Endodermal cell (in vitro differentiated cells): ENCODE measurements at places on chromosomes 1 and 21. TPM values are rescaled to one million over a fixed set of nuclear protein-coding genes. Genes with fewer than 3 reads are reported as not detected.

SLC45A3 gene
- total RNA-seq = 4.4 to 10.2 TPM (median 10.2 TPM) in 3 replicates

CYYR1 gene
- 16.9 and 17.4 TPM in 2 replicates for total RNA-seq

DENND2C gene
- 23.5 to 40.3 TPM (median 39.9 TPM) in 3 replicates for total RNA-seq

LCE3D gene
- not detected in 3 replicates for total RNA-seq

PDPN gene
- 40.3 and 43.2 TPM in 2 replicates for total RNA-seq

RCSD1 gene
- 0.11 and 0.20 TPM in 2 replicates for total RNA-seq

PRAMEF15 gene
- total RNA-seq = not detected in 2 replicates
